ENCODE measurements at places on chromosomes 11 and 22.

DNA sequence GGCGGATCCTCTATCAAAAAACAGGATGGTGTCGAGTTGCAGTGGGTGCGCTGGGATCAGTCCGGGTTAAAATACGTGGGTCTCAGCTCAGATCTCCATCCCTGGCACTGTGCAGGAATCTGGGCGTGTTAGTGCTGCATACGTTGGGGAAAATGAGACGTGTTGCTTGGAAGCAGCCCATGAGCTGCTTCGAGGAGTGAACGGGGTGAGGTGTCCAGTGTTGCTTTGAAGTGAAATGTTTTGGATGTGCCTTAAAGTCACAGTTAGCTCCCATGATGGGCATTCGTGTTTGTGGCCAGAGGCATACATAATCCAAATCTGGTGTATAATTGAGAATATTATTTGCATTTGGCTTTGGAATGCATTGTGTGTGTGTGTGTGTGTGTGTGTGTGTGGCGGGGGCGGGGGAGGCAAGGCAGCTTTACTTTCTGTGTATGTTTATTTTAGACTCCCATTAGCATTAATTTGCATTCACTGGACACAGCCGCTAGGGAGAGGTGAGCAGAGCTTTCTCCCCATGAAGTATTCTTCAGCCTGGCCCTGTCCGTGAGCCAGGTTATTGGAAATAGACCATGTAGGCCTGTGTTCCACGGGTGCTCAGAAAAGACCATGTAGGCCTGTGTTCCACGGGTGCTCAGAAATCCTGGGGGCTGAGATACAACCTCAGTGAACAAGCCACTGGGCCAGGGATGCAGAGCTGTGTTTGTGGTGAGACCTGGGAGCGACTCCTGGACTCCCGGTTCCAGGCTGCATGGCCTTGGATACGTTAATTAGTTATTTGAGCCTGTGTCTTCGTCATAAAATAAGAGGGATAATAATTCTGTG is 134.6 kb downstream of the ST3GAL4 start:
- no peak for DNase-seq

DNA sequence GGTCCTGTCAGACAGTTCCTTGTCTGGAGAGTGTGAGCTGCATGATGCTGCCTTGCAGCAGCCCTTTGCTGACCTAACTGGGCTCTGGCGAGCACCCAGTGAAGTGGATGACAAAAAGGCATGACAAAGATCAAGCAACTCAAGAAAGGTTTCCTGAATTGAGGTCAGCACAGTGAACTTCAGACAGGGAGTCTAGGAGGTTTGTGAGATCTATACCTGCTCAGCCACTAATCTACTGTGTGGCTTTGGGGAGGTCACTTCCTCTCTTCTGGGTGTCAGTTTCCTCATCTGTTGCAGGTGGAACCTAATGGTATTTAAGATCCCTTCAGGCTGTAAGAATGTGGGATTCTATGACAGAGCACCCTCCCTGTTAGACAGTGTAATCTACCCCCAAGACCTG is 213.9 kb upstream of the NARS2 start:
- no peak for DNase-seq

- DNase-seq: no peak
These were observed 25.0 kb upstream of the EXPH5 start for GRCh38 chr11:108618529-108618928.

GRCh38 chr22:37564111-37564711 is 3.9 kb downstream of the CDC42EP1 start:
- no peak for DNase-seq

GRCh38 chr11:60345489-60345888 is 18.4 kb downstream of the MS4A6E start:
- peak; percentile 77 for DNase-seq

DNA sequence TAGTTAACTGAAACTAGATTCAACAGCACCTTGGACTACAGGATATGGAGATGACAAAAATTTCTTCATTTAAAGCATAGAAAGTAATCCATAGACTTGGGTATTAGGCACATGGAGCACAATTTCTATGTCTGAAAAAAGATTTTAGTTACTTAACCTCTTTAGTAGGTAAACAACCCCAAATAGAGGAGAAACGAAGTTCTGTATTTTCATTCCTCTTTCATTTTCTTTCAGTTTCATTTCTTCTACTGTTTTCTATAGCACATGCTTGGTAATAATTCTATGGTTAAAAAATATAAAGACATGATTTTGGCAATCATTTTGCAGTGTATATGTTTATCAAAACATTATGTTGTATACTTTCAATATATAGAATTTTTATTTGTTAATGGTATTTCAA is 99.5 kb downstream of the CASP12 start:
- DNase-seq: no peak

GRCh38 chr11:87325490-87325872 is 287.7 kb downstream of the TMEM135 start:
- no peak for DNase-seq

- DNase-seq: no peak
These were observed 76.7 kb upstream of the BLID start for GRCh38 chr11:122192634-122193255.

- no peak for DNase-seq
These were observed 120.9 kb downstream of the SLC17A6 start for GRCh38 chr11:22459048-22459447.

GRCh38 chr11:105298630-105299029 is 159.1 kb upstream of the CARD18 start:
- no peak for DNase-seq

GRCh38 chr22:19019679-19020032 is 83.6 kb upstream of the PRODH start:
- DNase-seq: no peak

DNA sequence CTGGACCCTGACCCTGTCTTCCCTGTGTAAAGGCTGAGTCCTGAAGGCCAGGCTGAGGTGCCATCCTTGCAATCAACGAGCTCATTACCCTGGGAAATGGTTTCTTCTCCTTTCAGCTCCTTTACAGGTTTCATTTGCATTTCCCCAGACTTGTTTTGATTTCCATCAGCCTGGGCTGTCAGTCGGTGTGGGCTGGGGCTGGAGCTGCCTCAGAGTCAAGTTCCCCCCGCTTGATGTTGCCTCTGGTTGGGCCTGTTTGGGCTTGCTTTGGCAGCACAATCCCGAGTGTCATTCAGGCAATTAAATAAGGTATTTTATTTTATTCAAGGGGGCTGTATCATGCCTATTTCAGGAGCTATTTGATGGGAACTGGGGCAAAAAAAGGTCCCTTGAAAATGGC is 424.9 kb downstream of the INSC start:
- DNase-seq: no peak

DNA sequence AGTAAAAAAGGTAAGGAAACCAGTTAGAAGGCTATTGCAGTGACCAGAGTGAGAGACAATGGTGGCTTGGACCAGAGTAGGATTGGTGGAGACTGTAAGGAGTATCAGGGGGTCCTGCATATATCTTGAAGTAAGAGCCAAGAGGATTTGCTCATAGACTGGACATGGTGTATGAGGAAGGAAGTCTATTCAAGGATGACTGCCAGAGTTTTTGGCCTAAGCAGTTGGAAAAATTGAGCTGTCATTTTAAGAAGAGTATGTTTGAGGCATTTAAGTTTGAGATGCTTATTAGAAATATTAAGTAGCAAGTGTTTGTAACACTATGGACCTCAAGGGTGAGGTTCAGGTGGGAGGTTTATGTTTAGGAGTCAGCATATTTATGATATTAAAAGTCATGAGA is 596.6 kb downstream of the METTL15 start:
- no peak for DNase-seq

DNA sequence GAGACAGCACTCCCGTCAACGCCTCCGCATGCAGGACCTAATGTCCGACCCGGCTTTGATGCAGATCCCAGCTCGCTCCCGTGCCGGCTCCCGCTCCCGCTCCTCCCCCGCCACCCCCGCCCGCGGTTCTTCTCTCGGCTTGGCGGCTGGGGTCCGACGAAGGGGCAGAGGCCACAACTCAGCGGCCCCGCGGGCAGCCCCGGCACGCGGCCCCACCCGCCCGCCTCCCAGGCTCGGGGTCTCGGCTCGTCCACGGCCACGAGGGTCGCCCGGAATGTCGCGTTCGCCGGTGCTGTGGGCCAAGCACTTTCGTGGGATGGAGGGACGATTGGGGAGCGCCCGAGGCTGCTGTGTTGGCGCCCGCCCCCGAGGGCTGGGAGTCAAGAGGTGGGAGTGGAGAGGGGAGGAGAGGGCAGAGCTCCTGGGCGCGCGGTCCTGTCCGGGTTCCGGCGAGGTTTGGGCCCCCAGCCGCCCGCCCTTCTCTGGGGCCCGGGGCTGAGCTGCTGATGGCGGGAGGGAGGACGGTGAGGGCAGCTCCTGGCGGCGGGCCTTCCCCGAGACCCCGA is 5.3 kb upstream of the TBX1 start:
- no peak for DNase-seq

DNA sequence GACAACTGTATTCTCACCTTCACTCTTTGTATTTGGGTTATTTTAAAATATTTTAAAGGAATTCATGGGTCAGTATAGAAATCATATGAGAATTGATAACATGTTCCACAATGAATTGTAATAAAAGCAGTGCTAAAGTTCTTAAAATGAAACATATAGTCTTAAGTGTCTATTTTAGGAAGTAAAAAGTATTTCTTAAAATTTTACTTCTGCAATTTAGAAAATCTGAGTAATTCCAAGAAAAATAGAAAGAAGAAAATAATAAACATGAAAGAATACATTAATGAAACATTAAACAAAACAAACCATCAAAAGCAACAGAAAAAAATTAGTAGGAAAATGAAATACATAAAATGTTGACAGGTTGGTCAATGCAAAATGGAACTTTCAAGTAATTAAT is 332.4 kb downstream of the ETS1 start:
- no peak for DNase-seq

DNA sequence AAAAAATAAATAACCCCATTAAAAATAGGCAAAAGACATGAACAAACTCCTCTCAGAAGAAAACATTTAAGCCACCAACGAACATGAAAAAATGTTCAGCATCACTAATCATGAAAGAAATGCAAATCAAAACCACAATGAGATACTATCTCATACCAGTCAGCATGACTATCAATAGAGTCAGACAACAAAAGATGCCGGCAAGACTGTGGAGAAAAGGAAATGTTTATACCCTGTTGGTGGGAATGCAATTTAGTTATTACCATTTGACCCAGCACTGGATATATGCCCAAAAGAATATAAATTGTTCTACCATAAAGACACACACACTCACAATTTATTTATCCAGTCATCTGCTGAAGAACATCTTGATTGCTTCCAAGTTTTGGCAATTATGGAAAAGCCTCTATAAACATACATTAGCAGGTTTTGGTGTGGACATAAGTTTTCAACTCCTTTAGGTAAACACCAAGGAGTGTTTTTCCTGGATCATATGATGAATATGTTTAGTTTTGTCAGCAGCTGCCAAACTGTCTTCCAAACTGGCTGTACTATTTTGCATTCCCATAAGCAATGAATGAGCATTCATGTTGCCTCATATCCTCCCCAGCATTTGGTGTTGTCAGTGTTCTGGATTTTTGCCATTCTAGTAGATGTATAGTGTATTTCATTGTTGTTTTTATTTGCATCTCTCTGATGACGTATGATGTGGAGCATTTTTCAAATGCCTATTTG is 28.0 kb downstream of the OR8D1 start:
- no peak for DNase-seq

DNA sequence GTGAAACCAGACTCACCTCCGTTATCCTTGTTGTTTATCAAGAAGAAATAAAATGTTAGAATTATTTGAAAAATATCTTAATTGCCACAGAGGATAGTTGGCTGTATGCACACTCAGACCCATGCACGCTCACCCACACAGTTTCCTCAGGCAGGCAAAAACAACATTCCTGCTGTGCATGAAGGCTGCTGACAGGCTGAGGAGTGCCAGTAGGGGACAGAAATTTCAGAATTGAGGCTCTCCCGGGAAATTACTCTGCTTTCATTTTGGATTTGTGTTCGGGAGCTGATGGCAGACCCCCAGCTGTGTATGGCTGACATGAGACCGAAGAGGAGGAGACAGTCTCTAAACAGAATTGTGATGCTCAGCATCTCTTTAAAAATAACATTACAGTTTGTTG is 87.5 kb downstream of the AMOTL1 start:
- DNase-seq: no peak

DNA sequence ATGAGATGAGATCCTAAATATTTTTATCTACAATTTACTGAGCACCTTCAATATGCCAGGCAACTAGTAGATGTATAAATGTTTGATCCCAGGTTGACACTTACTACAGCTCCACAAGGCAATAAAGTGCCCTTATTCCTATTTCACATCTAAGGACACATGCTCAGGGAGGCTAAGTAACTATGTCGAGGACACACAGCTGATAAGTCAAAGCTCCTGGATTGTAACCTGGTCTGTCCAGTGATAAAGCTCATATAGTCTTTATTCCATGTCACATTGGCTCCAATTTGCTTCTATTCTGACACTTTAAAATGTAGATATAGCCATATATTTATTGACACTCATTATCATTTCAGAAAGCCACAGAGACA is 93.8 kb upstream of the BMAL1 start:
- no peak for DNase-seq

DNA sequence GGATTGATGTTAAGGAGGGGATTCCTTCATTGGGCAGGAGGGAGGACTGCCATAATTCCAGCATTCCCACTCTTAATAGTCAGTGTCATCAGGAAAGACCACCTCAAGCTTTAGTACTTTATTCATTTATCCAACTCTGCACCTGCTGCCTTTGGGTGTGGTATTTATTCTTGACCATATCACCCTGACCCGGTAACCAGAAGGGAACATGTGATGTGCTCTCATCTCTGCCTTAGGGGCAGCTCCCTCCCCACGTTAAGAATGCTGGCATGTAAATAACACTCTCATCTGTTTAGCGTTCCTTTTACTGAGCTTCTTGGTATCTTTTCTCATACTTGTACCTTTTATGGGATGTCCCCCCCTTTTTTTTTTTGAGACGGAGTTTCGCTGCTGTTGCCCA is 7.7 kb downstream of the CAT start:
- DNase-seq: peak; percentile 70

GRCh38 chr11:78922859-78923625 is 348.4 kb upstream of the NARS2 start:
- no peak for DNase-seq

- DNase-seq: no peak
These were observed 162.8 kb downstream of the NCAM1 start for GRCh38 chr11:113124006-113124405.

GRCh38 chr11:20114588-20114987 is 45.7 kb downstream of the DBX1 start:
- no peak for DNase-seq

DNA sequence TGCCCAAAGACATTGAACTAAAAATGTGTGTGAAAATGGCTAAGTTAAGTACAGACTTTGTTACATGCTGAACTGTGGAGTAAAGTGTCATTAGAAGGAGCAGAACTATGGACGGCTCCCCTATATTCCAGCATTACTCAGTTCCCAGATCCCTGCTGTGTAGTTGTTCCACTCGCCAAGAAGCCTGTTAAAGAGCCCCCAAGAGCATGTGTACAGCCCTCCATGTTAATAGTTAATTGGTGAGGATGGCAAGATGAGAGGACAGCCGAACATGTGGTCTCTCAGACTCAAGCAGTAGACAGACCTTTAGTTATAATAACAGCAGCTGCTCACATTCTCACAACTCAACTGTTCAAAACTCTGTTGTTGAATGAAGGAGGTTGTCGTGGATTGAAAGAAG is 127.4 kb downstream of the ELP4 start:
- no peak for DNase-seq

- no peak for DNase-seq
These were observed 13.7 kb downstream of the EHD1 start for GRCh38 chr11:64864473-64865285.
